ENCODE measurements at places on chromosomes 16 and 17.

- no peak for DNase-seq
These were observed 24.7 kb downstream of the CEP295NL start for GRCh38 chr17:78878261-78878660.

DNA sequence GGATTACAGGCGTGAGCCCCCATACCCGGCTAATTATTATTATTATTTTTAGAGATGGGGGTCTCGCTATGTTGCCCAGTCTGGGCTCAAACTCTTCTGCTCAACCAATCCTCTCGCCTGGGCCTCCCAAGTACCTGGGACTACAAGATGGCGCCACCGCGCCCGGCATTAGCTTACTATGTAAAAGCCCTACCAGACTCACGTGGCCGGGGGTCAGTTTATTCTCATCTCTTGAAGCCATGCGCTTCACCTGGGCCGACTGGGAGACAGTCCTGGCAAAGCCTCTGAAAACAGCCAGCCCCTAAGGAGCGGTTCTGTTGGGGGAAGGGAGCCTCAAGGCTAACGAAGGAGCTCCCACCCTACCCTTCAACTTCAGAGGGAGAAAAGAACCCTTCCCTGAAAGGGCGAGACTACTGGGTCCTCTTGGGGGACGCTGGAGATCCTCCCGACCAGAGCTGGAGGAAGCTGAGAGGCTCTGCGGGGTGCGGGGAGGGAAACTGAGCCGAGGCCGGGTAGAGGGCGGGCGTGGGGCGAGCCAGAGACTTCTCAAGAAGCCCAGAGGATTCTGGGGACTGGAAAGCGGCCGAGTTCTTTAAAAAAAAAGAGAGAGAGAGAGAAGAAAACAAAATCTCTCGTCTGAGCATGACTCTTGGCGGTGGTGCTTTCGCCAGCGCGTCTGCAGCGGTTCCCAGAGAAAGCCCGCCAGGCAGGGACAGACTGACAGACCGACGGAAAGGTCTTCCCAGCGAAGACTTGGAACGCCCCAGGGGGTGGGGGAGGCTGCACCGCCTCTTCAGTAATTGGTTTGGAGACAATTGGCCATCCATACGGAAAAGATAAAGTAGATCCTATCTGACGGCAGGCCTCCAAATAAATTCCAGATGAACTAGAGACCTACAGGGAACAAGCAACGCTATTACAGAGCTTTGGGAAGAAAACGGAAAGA lies 5.6 kb upstream of the TUBG2 start:
- DNase-seq: no peak

DNA sequence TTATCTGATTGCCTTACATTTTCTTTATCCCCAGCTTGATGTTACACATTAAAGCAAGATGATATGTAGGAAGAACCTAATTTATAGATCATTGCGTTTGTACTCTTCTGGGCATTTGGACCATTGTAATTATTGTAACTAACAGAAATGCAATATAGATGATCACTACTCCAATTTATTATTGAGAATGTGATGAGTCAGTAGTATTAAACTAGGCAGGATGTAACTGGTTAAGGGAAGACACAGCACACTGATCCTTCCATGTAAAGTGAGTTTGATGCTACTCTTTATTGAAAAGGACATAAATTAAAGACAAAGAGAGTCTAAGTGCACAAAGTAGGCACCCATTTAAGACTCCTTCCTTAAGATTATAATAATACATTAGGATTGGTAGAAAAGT lies 223.8 kb downstream of the KIF2B start:
- DNase-seq: no peak

- DNase-seq: no peak
These were observed 27.5 kb upstream of the HELZ start for GRCh38 chr17:67272312-67273047.

DNA sequence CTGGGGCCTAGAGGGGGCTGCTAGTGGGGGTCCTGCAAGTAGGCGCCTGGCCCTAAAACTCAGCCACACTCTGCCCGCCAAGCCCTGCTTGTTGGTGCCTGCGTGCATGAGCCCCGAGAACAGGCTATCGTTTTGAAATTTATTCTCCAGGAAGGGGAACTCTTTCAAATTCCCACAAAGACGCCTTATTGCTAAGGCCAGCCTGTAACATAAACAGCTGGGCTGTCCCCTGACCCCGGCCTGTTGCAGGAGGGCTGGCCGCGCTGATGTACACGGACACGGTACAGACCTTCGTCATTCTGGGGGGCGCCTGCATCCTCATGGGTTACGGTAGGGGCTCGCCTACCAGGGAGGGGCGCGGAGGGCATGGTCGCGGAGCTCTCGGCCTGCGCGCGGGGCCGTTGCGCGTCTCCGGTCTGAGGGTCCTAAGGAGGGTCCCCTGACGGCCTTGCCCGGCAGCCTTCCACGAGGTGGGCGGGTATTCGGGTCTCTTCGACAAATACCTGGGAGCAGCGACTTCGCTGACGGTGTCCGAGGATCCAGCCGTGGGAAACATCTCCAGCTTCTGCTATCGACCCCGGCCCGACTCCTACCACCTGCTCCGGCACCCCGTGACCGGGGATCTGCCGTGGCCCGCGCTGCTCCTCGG lies 4.3 kb downstream of the SLC5A2 start:
- no peak for DNase-seq

DNA sequence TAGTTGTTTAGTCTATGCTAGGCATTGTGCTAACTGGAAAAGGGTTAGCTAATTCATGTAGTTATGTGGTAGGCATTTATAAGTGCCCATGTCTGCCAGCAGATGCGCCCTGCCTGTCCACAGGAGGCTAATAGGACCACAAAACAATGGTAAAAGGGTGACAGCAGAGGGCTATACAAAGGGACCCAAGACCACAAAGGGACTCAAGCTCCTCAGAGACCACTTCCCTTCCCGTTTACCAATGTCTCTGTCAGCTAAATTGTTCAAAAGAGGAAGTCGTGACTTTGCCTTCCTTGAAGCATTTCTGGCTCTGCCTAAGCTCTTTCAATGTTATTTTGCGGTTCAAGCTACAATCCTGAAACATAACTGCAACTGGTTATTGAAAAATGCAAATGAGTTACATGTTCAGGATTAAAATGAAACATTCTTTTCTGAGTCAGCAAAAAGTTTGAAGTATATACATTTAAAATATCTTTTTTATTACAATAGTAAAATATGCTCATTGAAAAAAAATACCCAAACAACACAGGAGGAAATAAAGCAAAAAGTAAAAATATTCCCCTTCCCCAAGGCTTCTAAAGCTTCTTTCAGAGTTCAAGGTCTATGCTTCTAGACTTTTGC lies 149.2 kb downstream of the MAF start:
- DNase-seq: no peak

DNA sequence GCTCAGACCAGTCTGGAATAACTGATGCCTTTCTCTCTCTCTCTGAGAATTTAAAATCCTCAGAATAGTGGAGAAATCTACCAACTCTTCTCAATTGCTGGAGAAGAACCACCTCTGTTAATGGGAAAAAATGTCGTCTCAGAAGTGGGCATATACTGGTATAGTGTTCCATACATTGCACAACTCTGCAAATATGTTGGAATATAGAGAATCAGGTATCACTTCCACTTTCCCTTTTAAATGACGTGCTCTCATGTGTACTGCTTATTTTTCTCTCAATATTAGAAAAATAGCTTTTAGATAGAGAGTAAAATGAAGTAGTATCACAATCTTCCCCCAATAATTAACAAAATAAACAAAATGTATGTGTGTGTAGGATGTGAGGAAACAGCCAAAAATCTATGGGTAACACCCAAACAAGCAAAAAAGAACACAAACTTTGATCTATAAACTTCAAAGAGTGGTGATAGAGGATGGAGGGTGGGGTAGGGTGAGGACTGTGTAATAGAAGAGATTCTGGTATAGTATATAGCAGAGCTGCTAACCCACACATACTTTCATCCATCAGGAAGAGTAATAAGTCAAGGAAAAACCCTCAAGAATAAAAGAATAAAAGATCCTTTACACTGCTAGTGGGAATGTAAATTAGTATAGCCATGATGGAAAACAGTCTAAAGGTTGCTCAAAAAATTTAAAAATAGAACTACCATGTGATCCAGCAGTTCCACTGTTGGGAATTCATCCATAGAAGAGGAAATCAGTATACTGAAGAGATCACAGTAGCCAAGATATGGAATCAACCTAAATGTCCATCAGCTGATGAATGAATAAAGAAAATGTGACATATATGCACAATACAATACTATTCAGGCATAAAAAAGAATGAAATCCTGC lies 46.9 kb downstream of the NFATC3 start:
- no peak for DNase-seq

- no peak for DNase-seq
These were observed 36.3 kb downstream of the GNA13 start for GRCh38 chr17:65020284-65020683.

- DNase-seq: no peak
These were observed 20.9 kb downstream of the CASKIN2 start for GRCh38 chr17:75494326-75494877.

- DNase-seq: no peak
These were observed 10.9 kb downstream of the TRAP1 start for GRCh38 chr16:3706253-3707012.

DNA sequence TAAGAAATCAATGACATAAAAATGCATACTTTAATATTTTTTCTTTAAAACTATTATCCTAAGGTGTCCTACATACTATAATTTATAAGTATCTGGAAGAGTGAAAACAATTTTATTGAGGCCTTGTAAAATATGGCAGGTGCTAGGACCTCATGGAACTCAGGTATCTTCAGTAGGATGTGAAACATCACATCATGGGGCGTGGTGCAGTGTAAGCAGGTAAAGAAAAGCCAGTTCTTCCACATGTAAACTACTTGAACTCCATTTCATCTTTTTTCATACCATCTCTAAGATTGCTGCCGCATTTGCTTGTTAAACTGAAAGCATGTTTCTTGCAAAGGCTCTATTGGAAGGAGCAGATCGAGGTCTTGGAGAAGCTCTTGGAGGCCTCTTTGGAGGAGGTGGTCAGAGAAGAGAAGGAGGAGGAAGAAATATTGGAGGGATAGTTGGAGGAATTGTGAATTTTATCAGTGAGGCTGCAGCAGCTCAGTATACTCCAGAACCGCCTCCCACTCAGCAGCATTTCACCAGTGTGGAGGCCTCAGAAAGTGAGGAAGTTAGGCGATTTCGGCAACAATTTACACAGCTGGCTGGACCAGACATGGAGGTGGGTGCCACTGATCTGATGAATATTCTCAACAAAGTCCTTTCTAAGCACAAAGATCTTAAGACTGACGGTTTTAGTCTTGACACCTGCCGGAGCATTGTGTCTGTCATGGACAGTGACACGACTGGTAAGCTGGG lies at the start of gene CAPNS2:
CAPNS2 (plus strand) TSS at position 253 of the 744 bp plus-strand sequence; CDS start at position 326, 73 bp downstream.
- DNase-seq: no peak

GRCh38 chr16:50103764-50104163 lies 38.0 kb downstream of the HEATR3 start:
- DNase-seq: no peak

- DNase-seq: no peak
These were observed 32.9 kb downstream of the SYNRG start for GRCh38 chr17:37576281-37576680.

DNA sequence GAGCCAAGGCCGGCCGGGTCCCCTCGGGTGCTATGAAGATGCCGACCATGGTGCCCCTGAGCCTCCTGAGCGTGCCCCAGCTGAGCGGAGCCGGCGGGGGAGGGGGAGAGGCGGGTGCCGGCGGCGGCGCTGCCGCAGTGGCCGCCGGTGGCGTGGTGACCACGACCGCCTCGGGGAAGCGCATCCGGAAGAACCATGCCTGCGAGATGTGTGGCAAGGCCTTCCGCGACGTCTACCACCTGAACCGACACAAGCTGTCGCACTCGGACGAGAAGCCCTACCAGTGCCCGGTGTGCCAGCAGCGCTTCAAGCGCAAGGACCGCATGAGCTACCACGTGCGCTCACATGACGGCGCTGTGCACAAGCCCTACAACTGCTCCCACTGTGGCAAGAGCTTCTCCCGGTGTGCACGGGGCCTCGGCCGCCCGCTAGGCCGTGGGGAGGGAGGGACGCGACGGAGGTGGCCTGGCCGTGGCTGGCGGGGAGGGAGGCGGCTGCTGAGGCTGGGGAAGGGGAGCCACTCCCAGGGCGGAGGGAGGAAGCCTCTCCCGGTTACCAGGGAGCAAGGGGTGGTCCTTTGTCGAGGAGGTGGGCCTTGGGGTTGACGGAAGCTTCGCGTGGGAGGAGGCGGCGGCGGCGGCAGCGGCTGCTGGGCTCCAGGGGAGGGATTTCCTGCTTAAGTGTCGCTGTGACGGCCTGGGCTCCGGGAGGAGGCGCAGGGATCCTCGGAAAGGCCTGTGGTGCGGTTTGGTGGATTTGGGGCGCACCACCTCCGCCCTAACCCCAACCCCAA lies 1.3 kb downstream of the MAZ start:
- peak; percentile 92 for DNase-seq

DNA sequence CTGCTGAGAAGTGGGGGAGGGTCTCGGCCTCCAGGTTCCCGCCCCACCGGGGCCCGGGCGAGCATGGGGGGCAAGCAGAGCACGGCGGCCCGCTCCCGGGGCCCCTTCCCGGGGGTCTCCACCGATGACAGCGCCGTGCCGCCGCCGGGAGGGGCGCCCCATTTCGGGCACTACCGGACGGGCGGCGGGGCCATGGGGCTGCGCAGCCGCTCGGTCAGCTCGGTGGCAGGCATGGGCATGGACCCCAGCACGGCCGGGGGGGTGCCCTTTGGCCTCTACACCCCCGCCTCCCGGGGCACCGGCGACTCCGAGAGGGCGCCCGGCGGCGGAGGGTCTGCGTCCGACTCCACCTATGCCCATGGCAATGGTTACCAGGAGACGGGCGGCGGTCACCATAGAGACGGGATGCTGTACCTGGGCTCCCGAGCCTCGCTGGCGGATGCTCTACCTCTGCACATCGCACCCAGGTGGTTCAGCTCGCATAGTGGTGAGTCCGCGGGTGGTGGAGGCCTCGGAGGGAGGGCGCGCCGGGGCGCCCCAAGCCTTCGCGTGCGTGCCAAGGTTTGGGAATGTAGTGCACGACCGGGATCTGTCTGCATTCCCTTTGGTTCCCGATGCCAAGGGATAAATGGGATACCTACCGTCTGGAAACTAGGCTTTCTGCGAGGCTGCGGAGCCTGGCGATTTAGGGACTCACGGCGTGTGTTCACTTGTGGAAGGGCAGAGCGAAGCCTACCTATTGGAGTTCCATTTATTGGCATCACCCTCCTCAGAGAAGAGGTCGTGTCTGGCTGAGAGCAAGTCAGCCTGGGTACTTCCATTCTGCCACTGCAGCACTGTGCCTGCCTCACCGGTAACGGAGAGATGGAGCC lies 1.0 kb downstream of the ZNRF1 start:
- DNase-seq: peak; percentile 79

- DNase-seq: no peak
These were observed 46.4 kb downstream of the RAB11FIP4 start for GRCh38 chr17:31437720-31438400.

DNA sequence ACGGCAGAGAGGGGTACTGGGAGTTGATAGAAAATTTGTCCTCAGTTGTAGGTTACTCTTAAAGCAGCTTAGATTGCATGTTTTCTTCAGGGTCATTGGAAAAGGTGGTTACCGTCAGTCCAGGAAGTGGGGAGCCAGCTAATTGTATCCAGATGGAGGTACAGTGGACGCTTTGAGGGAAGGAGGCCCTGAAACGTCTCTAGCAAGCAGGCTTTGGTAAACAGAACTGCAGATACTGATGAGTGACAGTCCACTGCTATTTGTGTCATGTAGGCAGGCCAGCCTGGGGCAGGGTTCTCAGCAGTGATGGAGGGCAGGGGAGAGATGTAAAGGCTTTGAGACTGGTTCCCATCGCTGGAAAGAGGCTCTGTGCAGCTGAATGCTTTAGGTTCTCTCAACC lies 30.2 kb upstream of the ST6GALNAC1 start:
- DNase-seq: no peak

- DNase-seq: no peak
These were observed 19.7 kb downstream of the APPBP2 start for GRCh38 chr17:60506312-60506711.
